MV-4-11 (cell line): ENCODE measurements at places on chromosomes 6 and 20.

GRCh38 chr6:36769676-36770499 is 69.4 kb downstream of the CPNE5 start:
- peak; percentile 62 for DNase-seq

- no peak for DNase-seq
Measured at GRCh38 chr20:46150943-46151342, 32.8 kb downstream of the CD40 start.

DNA sequence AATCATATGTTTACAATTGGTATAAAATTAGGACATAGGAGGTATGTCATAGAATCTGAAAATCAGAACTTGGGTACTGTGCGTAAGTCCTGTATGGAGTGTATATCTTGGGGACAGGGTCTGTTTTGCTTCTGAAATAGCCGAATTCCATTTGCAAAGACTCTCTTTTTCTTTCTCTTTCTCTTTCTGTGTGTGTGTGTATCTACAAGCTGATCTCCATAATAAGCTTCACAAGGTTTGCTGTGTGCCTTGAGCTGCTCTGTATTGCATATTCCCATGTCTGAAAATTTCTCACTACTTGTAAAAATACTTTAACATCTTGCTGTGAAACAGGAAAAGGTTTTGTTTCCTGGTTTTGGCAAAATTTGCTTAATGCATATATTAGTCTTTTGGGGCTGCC is 29.5 kb downstream of the STX11 start:
- DNase-seq = no peak

GRCh38 chr6:16058201-16058928 is 70.5 kb upstream of the MYLIP start:
- DNase-seq = no peak
